ENCODE measurements at places on chromosomes 13 and 19. TPM values are rescaled to one million over a fixed set of nuclear protein-coding genes. Genes with fewer than 3 reads are reported as not detected.

Gene TSHZ3
- total RNA-seq, result not detected

Gene PTPRH
- total RNA-seq, result 43.2 TPM

Gene ZNF682
- 3.5 TPM for total RNA-seq

Gene PRODH2
- not detected for total RNA-seq

Gene OXGR1
- 0.40 TPM for total RNA-seq

Gene KLK14
- 0.34 TPM for total RNA-seq

Gene ZNF526
- 25.4 TPM for total RNA-seq

Gene GIPR
- 6.9 TPM for total RNA-seq

Gene TMEM238
- 49.4 TPM for total RNA-seq

Gene CCDC194
- total RNA-seq, result not detected

Gene LGALS14
- not detected for total RNA-seq

Gene TPT1
- 1,364 TPM for total RNA-seq

Gene METTL21C
- not detected for total RNA-seq

Gene C2CD4C
- total RNA-seq, result 0.12 TPM

Gene TMPRSS9
- not detected for total RNA-seq

Gene C5AR1
- 11.9 TPM for total RNA-seq

Gene FARP1
- 30.9 TPM for total RNA-seq

Gene THSD8
- 16.1 TPM for total RNA-seq

Gene ZNF625
- not detected for total RNA-seq

Gene SYNE4
- 19.7 TPM for total RNA-seq

Gene KLK5
- total RNA-seq, result 0.38 TPM

Gene ARHGAP45
- 12.0 TPM for total RNA-seq

Gene LILRB3
- not detected for total RNA-seq

Gene ZNF433
- total RNA-seq, result 3.0 TPM

Gene GJB6
- not detected for total RNA-seq

Gene PCDH9
- 2.1 TPM for total RNA-seq

Gene PPM1N
- 5.0 TPM for total RNA-seq

Gene CD70
- total RNA-seq, result not detected

Gene PGLYRP2
- not detected for total RNA-seq

Gene C1QTNF9B
- not detected for total RNA-seq

Gene FAM124A
- 0.12 TPM for total RNA-seq

Gene TNNI3
- total RNA-seq, result 2.5 TPM

Gene PSG11
- not detected for total RNA-seq

Gene YJU2
- 10.4 TPM for total RNA-seq

Gene ZNF611
- total RNA-seq, result 14.1 TPM

Gene SYCN
- total RNA-seq, result not detected

Gene URAD
- total RNA-seq, result not detected

Gene ZNF835
- not detected for total RNA-seq
